ENCODE measurements at places on chromosomes 1 and 21.

DNA sequence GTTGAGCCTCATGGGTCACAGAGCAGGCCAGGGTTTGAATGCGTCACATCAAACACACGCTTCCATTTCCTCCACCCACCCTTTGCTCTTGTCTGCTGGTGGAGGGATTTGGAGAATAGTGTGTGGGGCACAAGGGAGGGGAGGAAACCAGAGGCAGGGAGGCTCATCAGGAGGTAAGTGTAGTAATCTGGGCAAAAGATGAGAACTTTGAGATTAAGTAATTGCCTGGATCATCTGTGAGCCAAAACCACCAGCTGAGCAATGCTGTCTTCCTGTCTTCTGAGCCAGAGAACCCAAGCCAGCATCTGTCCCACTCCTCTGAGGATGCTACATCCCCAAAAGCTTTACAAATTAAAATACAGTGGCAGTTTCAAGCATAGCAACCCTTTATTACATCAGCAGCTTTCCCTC is 45.2 kb downstream of the C8B start:
- DNase-seq: no peak

DNA sequence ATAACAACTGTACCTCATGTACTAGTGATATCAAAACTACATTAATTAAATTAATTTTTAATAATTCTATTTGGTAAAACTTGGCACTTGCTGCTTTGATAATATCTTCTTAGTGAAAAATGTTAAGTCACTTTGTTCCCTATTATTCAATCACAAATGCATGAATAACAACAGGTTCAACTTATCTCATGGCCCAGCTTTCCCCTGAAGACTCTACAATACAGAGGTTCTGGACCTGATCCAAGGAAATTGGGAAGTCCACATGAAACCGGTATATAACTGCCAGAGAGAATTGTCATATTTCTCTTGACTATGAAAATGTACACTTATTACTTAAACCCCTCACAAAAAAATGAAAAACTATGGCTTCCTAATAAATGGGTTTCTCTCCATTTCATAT is 33.9 kb upstream of the PTPRC start:
- no peak for DNase-seq

GRCh38 chr1:224481601-224482000 is 47.0 kb upstream of the WDR26 start:
- DNase-seq: no peak

GRCh38 chr1:187045371-187045770 is 216.6 kb downstream of the PLA2G4A start:
- DNase-seq: no peak

- no peak for DNase-seq
Observed at GRCh38 chr1:5980314-5981008, 11.8 kb downstream of the NPHP4 start.

Measured in NCI-H2171 treated with DMSO at 0.1 percent for 48 hours (cell line).